ENCODE measurements at places on chromosomes 4 and X. TPM values are rescaled to one million over a fixed set of nuclear protein-coding genes. Genes with fewer than 3 reads are reported as not detected.

DNA sequence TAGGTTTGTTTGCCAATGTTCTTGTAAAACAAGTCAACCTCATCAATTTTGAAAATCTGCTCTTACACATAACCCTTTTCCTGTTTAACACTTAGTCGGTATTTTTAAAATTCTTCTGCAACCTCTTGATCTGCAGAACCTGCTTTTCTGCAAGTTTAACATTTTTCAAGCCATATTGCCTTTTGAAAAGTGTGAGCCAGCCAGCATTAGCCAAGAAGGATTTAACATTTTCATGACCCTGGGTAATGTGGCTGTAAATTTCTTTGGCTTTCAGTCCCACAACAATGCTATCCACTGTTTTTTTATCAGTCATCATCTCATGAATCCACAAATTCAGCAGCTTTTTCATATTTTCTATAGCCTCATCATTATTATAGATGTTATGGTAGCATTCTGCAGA is 956.5 kb downstream of the FAT4 start:
- no peak for DNase-seq

GRCh38 chr4:109424093-109424841 is 9.3 kb upstream of the SEC24B start:
- no peak for DNase-seq

GRCh38 chr4:10738826-10739489 is 54.4 kb upstream of the CLNK start:
- no peak for DNase-seq

DNA sequence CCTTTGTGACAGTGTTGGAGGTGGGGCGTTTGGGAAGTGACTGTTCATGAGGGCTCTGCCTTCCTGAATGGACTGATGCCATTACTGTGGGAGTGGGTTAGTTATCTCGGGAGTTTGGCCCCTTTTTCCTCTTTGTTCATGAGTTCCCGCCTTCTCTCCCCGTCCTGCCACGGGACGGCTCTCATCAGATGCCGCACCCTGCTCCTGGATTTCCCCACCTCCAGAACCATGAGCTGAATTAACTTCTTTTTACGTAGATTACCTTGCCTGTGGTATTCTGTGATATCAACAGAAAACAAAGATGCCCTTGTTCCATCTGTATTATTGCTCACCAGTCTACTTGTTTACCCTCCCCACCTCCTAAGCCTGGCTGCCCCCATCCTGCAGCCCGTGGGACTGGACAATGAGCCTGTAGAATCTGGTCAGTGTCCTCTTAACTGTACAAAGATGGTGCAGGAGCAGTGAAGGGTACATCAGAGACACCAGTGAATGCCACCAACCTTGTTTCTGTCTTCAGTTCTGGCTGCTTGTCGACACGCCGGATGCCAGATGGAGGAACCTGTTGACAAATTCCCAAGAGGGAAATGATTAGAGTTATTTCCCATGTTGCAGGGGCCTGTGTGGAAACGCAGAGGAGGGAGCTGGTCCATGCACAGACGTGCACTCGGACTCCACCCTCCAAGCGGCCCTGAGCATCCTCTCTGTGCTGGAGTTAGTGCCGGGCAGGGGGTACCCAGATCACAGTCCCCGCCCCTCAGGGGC is 104.7 kb downstream of the ABLIM2 start:
- no peak for DNase-seq

The SGCB gene
- 92.1 TPM for total RNA-seq

The SPATA4 gene
- 0.22 TPM for total RNA-seq

All from cardiac septum (tissue), 1 donor.